Sigmoid colon (tissue), 7 donors: ENCODE measurements at places on chromosomes 2 and 18. TPM values are rescaled to one million over a fixed set of nuclear protein-coding genes. Genes with fewer than 3 reads are reported as not detected.
A peak's percentile ranks its signal among the peaks of the same experiment; 100 is the strongest.

GRCh38 chr18:26510337-26510736 is 38.0 kb downstream of the KCTD1 start:
- H3K4me1 ChIP-seq = no peaks in the 10 kb centered on the region
- no peaks in the 10 kb centered on the region for H3K36me3 ChIP-seq
- H3K27me3 ChIP-seq = no peaks in the 10 kb centered on the region
- no peak overlapping the region for H3K4me3 ChIP-seq
- peak overlapping the region; percentile 25 for H3K27ac ChIP-seq

DNA sequence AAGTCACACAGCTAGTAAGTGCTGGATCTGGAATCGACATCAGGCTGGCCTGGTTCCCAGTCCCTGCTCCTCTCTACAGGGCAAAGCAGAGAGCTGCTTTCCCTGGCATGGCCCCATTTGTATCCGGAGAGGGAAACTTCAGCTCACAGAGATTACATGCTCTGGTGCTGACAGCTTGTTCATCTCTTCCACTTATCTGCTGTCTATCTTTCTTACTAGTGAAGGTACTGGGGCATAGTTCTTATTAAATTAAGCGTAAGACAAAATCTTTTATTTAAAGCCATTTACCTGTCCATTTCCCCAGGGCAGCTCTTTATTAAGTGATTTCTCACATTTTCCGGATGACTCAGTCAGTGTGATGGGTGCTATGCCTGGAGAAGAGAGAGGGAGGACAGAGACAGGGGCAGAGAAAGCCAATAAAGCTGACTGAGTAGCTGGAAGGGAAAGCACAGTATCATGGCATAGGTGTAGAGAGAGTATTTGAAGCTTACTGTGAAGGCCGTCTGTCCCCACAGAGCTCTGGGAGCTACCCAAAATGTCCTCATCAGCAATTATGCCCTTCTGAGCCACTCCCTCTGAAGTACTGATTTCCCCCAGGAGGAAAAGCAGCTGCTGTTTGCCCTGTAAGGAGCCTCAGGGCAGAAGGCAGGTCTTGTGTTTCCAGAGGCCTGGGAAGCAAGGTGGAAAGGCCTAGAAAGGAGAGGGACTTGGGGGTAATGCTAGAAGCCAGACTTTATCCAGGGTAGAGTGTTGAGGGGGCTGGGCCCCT is 44.1 kb upstream of the EPAS1 start:
- no peak for DNase-seq
- H3K27me3 ChIP-seq = no peaks in the 10 kb centered on the region
- H3K27ac ChIP-seq = no peak overlapping the region
- no peaks in the 10 kb centered on the region for H3K36me3 ChIP-seq

GRCh38 chr2:138601458-138602165 is 100.0 kb downstream of the SPOPL start:
- DNase-seq = no peak
- H3K27me3 ChIP-seq = no peaks in the 10 kb centered on the region
- H3K36me3 ChIP-seq = no peaks in the 10 kb centered on the region
- H3K4me3 ChIP-seq = no peak overlapping the region
- no peak overlapping the region for H3K27ac ChIP-seq

Gene FKBP1B
- 8.0 TPM for total RNA-seq

Gene C2orf80
- total RNA-seq = not detected

GRCh38 chr18:78704971-78705461 is 274.6 kb upstream of the SALL3 start:
- H3K36me3 ChIP-seq = no peaks in the 10 kb centered on the region
- H3K4me1 ChIP-seq = no peaks in the 10 kb centered on the region
- H3K27ac ChIP-seq = no peak overlapping the region
- H3K4me3 ChIP-seq = no peak overlapping the region
- no peak for DNase-seq

GRCh38 chr18:10523544-10523943 is 2.3 kb upstream of the NAPG start:
- H3K36me3 ChIP-seq = no peaks in the 10 kb centered on the region
- H3K27me3 ChIP-seq = no peaks in the 10 kb centered on the region
- H3K27ac ChIP-seq = no peak overlapping the region
- no peak for DNase-seq
- H3K4me1 ChIP-seq = no peaks in the 10 kb centered on the region

Gene CCDC74B
- total RNA-seq = 9.7 TPM

Gene ATOH8
- 12.4 TPM for total RNA-seq

DNA sequence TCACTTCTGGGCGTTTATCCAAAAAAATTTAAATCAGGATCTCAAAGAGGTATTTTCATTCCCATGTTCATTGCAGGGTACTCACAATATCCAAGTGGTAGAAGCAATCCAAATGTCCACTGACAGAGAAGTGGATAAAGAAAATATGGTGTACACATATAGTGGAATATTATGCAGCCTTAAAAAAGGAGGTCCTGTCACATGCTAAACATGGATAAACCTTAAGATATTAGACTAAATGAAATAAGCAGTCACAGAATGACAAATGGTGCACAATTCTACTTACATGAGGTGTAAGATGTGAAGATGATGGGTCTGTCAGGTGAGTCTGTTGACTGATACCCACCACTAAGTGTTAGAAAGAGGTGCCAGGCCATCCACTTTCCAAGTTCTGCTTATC is 140.6 kb downstream of the THNSL2 start:
- H3K27me3 ChIP-seq = no peaks in the 10 kb centered on the region
- H3K4me3 ChIP-seq = no peak overlapping the region
- H3K36me3 ChIP-seq = no peaks in the 10 kb centered on the region

Gene SPC25
- 0.54 TPM for total RNA-seq

GRCh38 chr2:238239543-238239862 is 335 bp downstream of the HES6 start:
- peaks cover 39% of the 10 kb centered on the region for H3K4me1 ChIP-seq
- DNase-seq = peak; percentile 70
- H3K27me3 ChIP-seq = no peaks in the 10 kb centered on the region
- H3K4me3 ChIP-seq = peak overlapping the region; percentile 73
- no peaks in the 10 kb centered on the region for H3K36me3 ChIP-seq
- H3K27ac ChIP-seq = peak overlapping the region; percentile 83

DNA sequence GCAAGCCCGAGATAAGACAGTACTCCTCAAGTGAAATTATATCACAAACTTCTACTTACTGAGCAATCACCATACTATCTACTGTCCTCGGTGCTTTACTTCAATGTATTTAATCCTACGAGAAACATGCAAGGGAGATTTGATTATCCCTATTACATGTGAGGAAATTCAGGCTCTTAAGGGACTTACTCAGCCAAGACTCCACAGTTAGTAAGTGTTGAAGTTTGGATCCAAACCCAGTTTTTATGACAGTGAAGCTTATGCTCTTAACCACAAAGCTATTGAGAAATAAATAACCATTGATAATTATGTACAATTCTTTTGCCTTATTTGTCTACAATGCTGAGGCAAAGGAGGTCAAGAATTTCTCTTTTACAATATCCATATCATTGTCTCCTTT is 672.9 kb upstream of the ACVR2A start:
- no peaks in the 10 kb centered on the region for H3K36me3 ChIP-seq
- no peaks in the 10 kb centered on the region for H3K4me1 ChIP-seq
- H3K27ac ChIP-seq = no peak overlapping the region
- H3K4me3 ChIP-seq = no peak overlapping the region
- no peaks in the 10 kb centered on the region for H3K27me3 ChIP-seq

GRCh38 chr2:37711308-37711731 is 39.9 kb upstream of the CDC42EP3 start:
- H3K4me3 ChIP-seq = no peak overlapping the region
- peaks cover 11% of the 10 kb centered on the region for H3K4me1 ChIP-seq
- no peaks in the 10 kb centered on the region for H3K36me3 ChIP-seq
- no peak for DNase-seq

Gene SPP2
- not detected for total RNA-seq

GRCh38 chr2:20229322-20230113 is 4.6 kb upstream of the SDC1 start:
- peaks cover 13% of the 10 kb centered on the region for H3K4me1 ChIP-seq
- no peak for DNase-seq
- no peak overlapping the region for H3K4me3 ChIP-seq
- no peaks in the 10 kb centered on the region for H3K36me3 ChIP-seq
- H3K27me3 ChIP-seq = no peaks in the 10 kb centered on the region
- H3K27ac ChIP-seq = no peak overlapping the region

Gene LIMS2
- total RNA-seq = 125 TPM

Gene SP110
- 22.7 TPM for total RNA-seq

Gene ARHGAP25
- total RNA-seq = 5.8 TPM

GRCh38 chr18:55405475-55405874 is 182.5 kb downstream of the TCF4 start:
- H3K27me3 ChIP-seq = no peaks in the 10 kb centered on the region
- peak overlapping the region; percentile 83 for H3K27ac ChIP-seq
- H3K4me1 ChIP-seq = no peaks in the 10 kb centered on the region
- no peak overlapping the region for H3K4me3 ChIP-seq
- no peaks in the 10 kb centered on the region for H3K36me3 ChIP-seq

DNA sequence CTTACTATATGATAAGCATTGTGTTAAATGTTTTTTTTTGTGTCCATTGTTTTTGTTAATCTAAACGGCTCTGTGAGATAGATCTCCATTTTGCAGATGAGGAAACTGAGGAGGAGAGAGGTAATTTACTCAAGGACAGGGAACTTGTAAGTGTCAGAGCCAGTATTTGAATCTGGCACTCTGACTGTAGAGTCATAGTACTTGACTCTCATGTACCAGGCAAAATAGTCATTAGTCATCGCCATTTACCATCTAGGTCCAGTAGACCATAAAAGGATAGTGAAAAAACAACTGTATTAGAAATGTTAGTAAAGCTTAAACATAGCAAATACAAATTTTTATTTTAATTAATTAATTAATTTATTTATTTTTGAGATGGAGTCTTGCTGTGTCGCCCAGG is 4.8 kb downstream of the PSMD14 start:
- no peak for DNase-seq
- H3K27ac ChIP-seq = no peak overlapping the region
- peaks cover 13% of the 10 kb centered on the region for H3K4me1 ChIP-seq
- H3K36me3 ChIP-seq = no peaks in the 10 kb centered on the region
- H3K27me3 ChIP-seq = no peaks in the 10 kb centered on the region

Gene KCNE4
- 6.4 TPM for total RNA-seq

Gene MC4R
- total RNA-seq = not detected

- H3K4me3 ChIP-seq = no peak overlapping the region
- peaks cover 7% of the 10 kb centered on the region for H3K4me1 ChIP-seq
- no peaks in the 10 kb centered on the region for H3K27me3 ChIP-seq
These were observed 90.8 kb downstream of the DSEL start for GRCh38 chr18:67425672-67426071.

Gene TXNL4A
- 26.8 TPM for total RNA-seq

Gene CIB4
- total RNA-seq = not detected

- H3K36me3 ChIP-seq = no peaks in the 10 kb centered on the region
- no peak for DNase-seq
- no peak overlapping the region for H3K27ac ChIP-seq
- H3K4me3 ChIP-seq = no peak overlapping the region
These were observed 2.2 kb upstream of the SUCLG1 start for GRCh38 chr2:84461310-84461709.

Gene NPC1
- total RNA-seq = 59.2 TPM

Gene CBLN2
- 5.8 TPM for total RNA-seq

- peaks cover 21% of the 10 kb centered on the region for H3K4me1 ChIP-seq
- no peak for DNase-seq
- no peaks in the 10 kb centered on the region for H3K36me3 ChIP-seq
- no peak overlapping the region for H3K27ac ChIP-seq
- no peaks in the 10 kb centered on the region for H3K27me3 ChIP-seq
These were observed 439.6 kb upstream of the MMADHC start for GRCh38 chr2:150027164-150027563.

Gene LOXHD1
- 0.27 TPM for total RNA-seq

DNA sequence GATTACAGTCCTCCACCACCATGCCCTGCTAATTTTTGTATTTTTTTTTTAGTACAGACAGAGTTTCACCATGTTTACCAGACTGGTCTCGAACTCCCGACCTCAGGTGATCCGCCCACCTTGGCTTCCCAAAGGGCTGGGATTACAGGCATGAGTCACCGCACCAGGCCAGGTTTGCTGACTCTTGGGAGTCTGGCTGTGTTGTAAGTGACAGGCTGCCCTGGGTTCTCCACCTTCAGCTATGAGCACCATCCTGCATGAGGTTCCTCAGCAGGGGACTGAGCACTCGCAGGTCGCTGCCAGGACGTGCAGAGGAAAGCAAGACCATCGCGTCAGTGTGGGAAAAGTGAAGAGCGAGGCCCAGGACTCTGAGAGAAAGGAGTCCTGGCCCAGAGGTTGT is 112.6 kb upstream of the NDUFV2 start:
- H3K4me1 ChIP-seq = peaks cover 34% of the 10 kb centered on the region
- no peaks in the 10 kb centered on the region for H3K27me3 ChIP-seq

DNA sequence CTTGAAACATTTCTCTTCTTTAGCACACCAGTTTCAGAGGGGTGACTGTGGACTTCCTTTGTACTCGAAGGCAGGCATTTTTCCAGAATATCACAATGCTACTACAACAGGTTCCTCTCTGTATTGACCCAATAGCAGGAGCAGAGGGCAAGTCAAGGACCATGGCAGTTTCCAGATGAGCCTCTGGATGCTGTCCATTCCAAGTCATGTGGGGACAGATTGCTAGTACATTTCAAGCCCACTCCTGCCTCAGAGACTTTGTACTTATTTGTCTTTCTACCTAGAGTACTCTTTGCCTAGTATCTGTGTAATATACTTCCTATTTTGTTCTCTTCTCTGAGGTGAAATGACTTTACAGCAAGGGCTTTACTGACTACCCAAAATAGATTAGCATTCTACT is 373.9 kb downstream of the PIK3C3 start:
- no peaks in the 10 kb centered on the region for H3K4me1 ChIP-seq
- no peak for DNase-seq
- no peaks in the 10 kb centered on the region for H3K27me3 ChIP-seq
- no peaks in the 10 kb centered on the region for H3K36me3 ChIP-seq
- H3K27ac ChIP-seq = no peak overlapping the region

- H3K27ac ChIP-seq = no peak overlapping the region
- H3K4me1 ChIP-seq = no peaks in the 10 kb centered on the region
- DNase-seq = no peak
- H3K36me3 ChIP-seq = no peaks in the 10 kb centered on the region
- no peaks in the 10 kb centered on the region for H3K27me3 ChIP-seq
- no peak overlapping the region for H3K4me3 ChIP-seq
These were observed 127.4 kb downstream of the DPP4 start for GRCh38 chr2:161946489-161947107.

GRCh38 chr2:225464346-225465025 is 65.0 kb downstream of the NYAP2 start:
- H3K4me3 ChIP-seq = peak overlapping the region; percentile 8
- no peak for DNase-seq
- H3K4me1 ChIP-seq = no peaks in the 10 kb centered on the region
- H3K27ac ChIP-seq = no peak overlapping the region

Gene IKZF2
- 9.6 TPM for total RNA-seq

DNA sequence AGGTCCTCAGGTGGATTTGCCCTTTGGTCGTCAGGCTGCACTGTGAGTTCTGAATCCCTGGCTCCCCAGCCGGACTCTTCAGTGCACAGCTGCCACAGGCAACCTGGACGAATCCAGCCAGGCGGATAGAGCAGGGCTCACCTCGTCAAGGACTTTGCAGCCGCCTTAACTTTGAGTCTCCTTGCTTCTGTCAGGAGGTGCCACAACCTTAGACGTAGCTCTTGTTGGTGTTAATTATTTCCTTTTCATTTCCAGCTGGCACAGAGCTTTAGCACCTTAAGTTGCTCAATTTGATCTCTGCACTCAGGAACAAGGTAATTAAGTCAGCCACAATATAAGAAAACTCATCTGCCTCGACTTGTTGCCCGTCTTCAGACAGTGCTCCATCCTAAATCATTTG is 17.7 kb downstream of the SMIM21 start:
- H3K27ac ChIP-seq = no peak overlapping the region
- H3K4me1 ChIP-seq = no peaks in the 10 kb centered on the region
- DNase-seq = no peak
- no peaks in the 10 kb centered on the region for H3K27me3 ChIP-seq

Gene IL36A
- total RNA-seq = not detected
